ENCODE measurements at places on chromosomes 5 and 9. TPM values are rescaled to one million over a fixed set of nuclear protein-coding genes. Genes with fewer than 3 reads are reported as not detected.

DNA sequence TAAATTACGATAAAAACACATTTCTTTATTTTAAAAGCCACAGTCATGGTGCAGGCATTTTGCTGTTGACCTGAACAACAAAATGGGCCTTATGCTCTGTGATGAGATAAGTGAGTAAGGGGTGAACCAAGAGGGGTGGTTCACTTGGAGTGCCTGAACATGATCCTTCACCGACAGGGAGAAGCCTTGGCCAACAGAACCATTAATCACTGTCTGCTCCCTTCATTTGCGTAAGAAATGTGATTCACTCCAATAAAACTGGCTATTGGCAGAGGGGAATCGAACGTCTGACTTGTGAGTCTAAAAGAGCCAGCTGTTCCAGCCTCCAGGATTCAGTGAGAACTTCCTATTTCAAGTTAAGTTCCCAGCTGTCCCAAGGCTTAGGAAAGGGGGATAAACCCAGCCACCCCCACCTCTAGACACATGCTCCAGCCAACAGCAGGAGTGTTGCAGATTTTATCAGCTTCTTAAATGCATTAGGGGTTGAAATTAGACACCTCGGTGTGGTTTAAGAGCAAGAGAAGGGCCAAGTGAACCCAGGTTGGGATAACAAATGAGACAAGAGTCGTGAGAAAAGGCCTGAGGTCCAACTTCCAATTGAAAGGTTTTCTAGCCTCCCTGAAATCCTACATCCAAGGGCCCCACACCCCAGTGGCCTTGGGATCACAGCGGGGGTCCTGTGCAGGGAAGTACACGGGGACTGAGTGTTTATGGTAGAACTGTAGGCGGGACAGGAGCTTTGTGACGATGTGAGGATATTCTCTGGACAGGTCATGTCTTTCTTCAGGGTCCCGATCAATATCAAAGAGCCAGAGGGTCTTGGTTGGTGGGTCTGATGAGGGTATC, 131.4 kb upstream of the LHFPL2 start:
- H3K4me1 ChIP-seq: no peaks in the 10 kb centered on the region
- no peak overlapping the region for H3K4me3 ChIP-seq
- no peaks in the 10 kb centered on the region for H3K27me3 ChIP-seq
- peak overlapping the region; percentile 65 for H3K27ac ChIP-seq
- peak; percentile 75 for DNase-seq
- no peaks in the 10 kb centered on the region for H3K36me3 ChIP-seq

DNA sequence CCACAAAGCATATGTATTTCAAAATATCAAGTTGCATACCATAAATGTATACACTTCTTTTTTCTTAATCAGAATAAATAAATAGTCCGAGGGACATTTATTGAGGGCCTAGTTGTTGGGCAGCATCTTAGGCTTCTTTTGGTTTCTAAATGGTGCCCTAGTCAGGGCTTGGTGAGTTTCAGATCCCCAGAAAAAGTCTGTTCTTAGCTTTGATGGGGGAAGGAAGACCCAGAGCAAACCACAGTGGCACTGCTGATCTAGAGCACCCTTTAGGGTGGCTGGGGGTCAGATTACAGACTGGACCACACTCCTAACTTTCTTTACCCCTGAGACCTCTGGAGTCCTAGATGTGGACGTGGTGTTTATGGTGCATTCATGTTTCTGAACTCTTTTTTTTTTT, 97.8 kb downstream of the C9orf152 start:
- H3K27ac ChIP-seq: no peak overlapping the region
- no peaks in the 10 kb centered on the region for H3K4me1 ChIP-seq
- no peak overlapping the region for H3K4me3 ChIP-seq
- no peak for DNase-seq
- no peaks in the 10 kb centered on the region for H3K27me3 ChIP-seq
- no peaks in the 10 kb centered on the region for H3K36me3 ChIP-seq

The TSSK1B gene
- not detected for total RNA-seq

- DNase-seq: no peak
- H3K27ac ChIP-seq: no peak overlapping the region
- peaks cover 30% of the 10 kb centered on the region for H3K4me1 ChIP-seq
- H3K27me3 ChIP-seq: no peaks in the 10 kb centered on the region
- no peaks in the 10 kb centered on the region for H3K36me3 ChIP-seq
- H3K4me3 ChIP-seq: no peak overlapping the region
These were observed 217.1 kb downstream of the PIK3R1 start for GRCh38 chr5:68432682-68433081.

The FANCC gene
- 1.8 TPM for total RNA-seq

The PTPRD gene
- total RNA-seq: 6.6 TPM

DNA sequence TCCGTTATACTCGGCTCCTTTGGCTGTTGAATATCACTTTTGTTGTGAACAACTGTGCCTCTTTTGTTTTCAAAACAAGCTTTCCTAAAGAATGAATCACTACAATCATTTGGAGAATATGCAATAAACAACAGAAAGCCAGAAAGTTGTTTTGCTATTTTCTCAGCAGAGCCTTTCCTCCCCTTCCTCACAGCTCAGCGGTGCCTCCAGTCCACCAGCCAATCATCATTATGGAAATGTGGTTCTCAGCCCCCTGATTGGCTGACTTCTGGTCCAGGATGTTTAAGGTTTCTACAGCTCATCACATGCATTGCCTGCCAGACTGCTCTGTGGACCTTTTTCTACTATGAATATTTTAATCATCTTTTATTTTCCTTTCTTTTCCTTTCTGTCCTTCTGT, 9.1 kb upstream of the ZNF608 start:
- H3K36me3 ChIP-seq: no peaks in the 10 kb centered on the region
- H3K4me3 ChIP-seq: no peak overlapping the region
- no peak overlapping the region for H3K27ac ChIP-seq
- no peaks in the 10 kb centered on the region for H3K27me3 ChIP-seq
- no peak for DNase-seq
- no peaks in the 10 kb centered on the region for H3K4me1 ChIP-seq

DNA sequence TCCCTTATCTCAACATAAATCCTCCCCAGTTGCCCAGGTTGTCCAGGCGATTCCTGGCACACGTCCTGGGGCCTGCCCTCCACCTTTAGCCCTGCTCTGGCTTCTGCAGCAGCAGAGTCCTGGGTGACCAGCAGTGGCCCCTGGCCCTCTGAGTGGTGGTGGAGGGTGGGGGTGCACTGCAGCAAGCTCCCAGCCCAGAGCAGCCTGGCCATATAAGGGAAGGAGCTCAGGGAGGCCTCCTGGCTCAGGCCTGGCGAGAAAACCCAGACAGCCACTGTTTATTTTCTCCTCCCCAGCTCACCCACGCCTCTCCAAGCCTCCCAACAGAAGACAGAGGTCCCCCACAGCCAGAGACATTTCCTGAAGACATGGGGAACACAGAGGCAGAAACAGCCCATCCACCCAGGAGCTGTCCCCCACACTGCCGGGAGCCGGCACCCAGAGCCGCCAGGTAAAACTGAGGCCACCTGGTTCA, 44.7 kb upstream of the IL17B start:
- no peaks in the 10 kb centered on the region for H3K4me1 ChIP-seq
- peaks cover 42% of the 10 kb centered on the region for H3K36me3 ChIP-seq
- peak overlapping the region; percentile 90 for H3K27ac ChIP-seq
- peak; percentile 73 for DNase-seq
- H3K27me3 ChIP-seq: no peaks in the 10 kb centered on the region

DNA sequence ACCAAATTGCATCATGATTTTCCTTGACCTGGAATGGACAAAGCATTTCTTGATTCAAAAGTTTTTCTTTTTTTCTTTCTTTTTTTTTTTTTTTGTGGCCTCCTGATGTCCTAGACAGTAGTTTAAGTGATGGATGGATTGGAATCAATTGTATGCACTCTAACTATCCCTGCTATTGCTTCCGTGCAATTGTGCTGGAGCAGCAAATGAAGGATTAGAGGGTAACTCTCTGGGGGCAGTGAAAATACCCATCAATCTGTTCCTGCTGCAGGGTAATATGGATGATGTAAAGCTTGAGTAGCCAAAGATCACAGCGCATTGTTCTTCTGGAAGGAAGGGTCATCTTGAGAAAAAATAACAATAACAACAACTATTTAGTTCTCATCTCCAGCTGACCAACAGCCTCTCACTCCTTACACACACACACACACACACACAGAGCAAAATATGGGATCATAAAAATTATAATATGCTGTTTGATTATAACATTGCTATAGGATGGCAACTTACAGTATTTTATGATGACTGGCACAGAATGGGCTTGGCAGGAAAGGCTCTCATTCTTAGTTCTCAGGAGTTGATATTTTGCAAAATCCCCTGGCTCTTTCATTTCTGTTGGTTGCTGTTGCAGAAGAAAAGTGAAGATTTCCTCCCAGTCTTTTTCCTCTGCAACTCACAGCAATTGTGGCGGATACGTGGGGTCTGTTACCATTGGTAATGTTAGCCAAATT, 160.9 kb upstream of the DMAC1 start:
- no peaks in the 10 kb centered on the region for H3K36me3 ChIP-seq
- DNase-seq: no peak
- H3K27ac ChIP-seq: no peak overlapping the region
- no peak overlapping the region for H3K4me3 ChIP-seq

DNA sequence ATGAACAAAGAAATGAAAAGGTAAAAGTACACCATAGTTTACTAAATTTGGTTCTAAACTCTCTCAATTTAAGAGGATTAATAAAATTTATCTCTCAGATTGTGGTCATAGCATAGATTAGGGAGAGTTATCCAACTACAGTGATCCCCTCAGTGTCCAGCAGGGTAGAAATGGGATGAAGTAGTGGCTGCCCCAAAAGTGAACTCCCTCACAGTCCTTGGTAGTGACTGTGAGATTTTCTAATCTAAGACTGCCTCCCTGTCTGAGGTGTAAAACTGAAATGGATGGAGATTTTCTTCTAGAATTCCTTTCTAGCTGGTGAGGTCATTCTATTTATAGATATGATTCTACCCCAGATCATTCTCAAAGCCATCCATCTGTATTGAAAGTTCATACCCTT, 455.5 kb downstream of the ACTL7B start:
- H3K27ac ChIP-seq: no peak overlapping the region
- DNase-seq: no peak
- H3K4me3 ChIP-seq: no peak overlapping the region
- no peaks in the 10 kb centered on the region for H3K27me3 ChIP-seq
- H3K36me3 ChIP-seq: no peaks in the 10 kb centered on the region

GRCh38 chr5:109529520-109529919, 119.7 kb upstream of the PJA2 start:
- no peak overlapping the region for H3K4me3 ChIP-seq
- DNase-seq: peak; percentile 59
- no peaks in the 10 kb centered on the region for H3K36me3 ChIP-seq
- no peak overlapping the region for H3K27ac ChIP-seq
- H3K27me3 ChIP-seq: no peaks in the 10 kb centered on the region
- no peaks in the 10 kb centered on the region for H3K4me1 ChIP-seq

DNA sequence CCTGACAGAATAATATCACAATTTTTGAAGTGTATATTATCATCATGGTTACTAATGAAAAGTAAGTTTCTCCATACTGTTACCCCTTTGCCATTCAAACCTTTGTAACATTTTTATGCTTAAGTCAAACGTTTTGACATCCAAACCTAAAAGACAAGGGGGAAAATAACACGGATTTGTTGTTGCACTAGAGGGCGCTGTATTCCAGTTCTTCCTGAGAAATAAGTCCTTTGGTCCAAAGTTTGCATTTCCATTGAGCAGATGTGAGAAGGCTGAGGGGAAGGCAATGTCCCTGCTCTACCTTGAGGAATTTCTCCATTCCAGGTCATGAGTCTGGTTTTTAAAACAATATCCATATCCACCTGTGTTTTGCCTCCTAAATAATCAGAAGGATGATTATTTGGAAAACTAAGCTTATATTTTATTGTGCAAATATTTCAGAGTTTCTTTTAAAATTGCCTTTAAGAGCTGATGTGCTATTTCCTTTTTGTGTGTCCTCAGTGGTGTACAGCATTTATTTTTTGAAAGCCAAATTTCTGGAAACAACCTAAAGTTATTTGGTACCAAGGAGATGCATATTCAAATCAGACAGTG, 9.7 kb downstream of the LECT2 start:
- no peaks in the 10 kb centered on the region for H3K27me3 ChIP-seq
- H3K4me1 ChIP-seq: no peaks in the 10 kb centered on the region
- DNase-seq: peak; percentile 63
- H3K27ac ChIP-seq: no peak overlapping the region

All from right atrium auricular region (tissue), 2 donors.